Peyer's patch (tissue), 4 donors: ENCODE measurements at places on chromosomes 6 and 20. TPM values are rescaled to one million over a fixed set of nuclear protein-coding genes. Genes with fewer than 3 reads are reported as not detected.

The LZTS3 gene
- 38.4 TPM for total RNA-seq

The TNNC2 gene
- total RNA-seq = 3.5 TPM

The TOX2 gene
- 2.0 TPM for total RNA-seq

The MRPL18 gene
- 33.0 TPM for total RNA-seq

The DUSP15 gene
- total RNA-seq = 19.8 TPM

The RNF144B gene
- total RNA-seq = 2.4 TPM

- H3K4me3 ChIP-seq = no peak overlapping the region
- no peak for DNase-seq
- H3K36me3 ChIP-seq = no peaks in the 10 kb centered on the region
- no peak overlapping the region for H3K27ac ChIP-seq
- no peaks in the 10 kb centered on the region for H3K27me3 ChIP-seq
Measured at GRCh38 chr6:81547149-81547548, 205.3 kb downstream of the TENT5A start.

- DNase-seq = no peak
- no peaks in the 10 kb centered on the region for H3K36me3 ChIP-seq
- H3K4me1 ChIP-seq = no peaks in the 10 kb centered on the region
- H3K27me3 ChIP-seq = no peaks in the 10 kb centered on the region
- no peak overlapping the region for H3K4me3 ChIP-seq
- H3K27ac ChIP-seq = no peak overlapping the region
Measured at GRCh38 chr6:110270165-110270564, 88.0 kb downstream of the METTL24 start.

GRCh38 chr6:159654483-159655098, 38.5 kb downstream of the SOD2 start:
- no peaks in the 10 kb centered on the region for H3K36me3 ChIP-seq
- no peak for DNase-seq
- no peak overlapping the region for H3K27ac ChIP-seq
- no peak overlapping the region for H3K4me3 ChIP-seq
- no peaks in the 10 kb centered on the region for H3K27me3 ChIP-seq
- no peaks in the 10 kb centered on the region for H3K4me1 ChIP-seq

DNA sequence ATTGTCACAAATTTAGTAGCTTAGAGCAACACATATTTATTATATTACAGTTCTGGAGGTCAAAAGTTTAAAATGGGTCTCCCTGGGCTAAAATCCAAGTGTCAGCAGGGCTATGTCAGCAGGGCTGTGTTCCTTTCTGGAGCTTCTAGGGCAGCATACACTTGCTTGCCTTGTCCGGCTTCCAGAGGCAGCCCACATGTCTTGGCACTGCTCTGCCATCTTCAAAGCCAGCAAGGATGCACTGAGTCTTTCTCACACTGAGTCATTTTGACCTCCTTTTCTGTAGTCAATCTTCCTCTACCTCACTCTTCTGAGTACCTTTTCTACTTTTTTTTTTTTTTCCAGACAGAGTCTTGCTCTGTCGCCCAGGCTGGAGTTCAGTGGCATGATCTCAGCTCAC, 39.0 kb downstream of the ADGRF4 start:
- no peaks in the 10 kb centered on the region for H3K36me3 ChIP-seq
- no peaks in the 10 kb centered on the region for H3K27me3 ChIP-seq

DNA sequence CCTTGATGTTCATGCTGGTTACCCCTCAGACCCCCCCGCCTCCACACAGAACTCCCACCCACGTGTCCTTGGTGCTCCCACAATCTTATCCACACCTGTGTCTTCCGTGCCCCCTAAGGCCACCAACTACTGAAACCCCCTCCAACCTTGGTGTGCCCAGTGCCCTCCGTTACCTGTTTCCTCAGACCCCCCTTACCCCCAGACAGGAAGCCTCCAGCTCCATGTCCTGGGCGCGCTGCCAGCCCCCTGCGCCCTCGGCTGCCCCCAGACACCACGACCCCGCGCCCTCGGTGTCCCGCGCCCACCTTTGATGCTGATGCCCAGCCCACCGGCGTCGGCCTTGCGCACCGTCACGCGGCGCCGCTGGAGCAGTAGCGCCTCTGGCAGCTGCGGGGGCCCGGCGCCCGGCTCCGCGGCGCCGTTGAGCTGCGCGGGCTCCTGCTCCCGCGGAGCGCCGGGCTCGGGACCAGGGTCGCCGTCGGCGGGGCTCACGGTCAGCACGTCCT, 504 bp downstream of the SNTA1 start:
- no peaks in the 10 kb centered on the region for H3K27me3 ChIP-seq
- H3K36me3 ChIP-seq = no peaks in the 10 kb centered on the region
- peak overlapping the region; percentile 82 for H3K27ac ChIP-seq
- H3K4me3 ChIP-seq = peak overlapping the region; percentile 86

- H3K4me1 ChIP-seq = no peaks in the 10 kb centered on the region
- no peaks in the 10 kb centered on the region for H3K36me3 ChIP-seq
- no peak overlapping the region for H3K4me3 ChIP-seq
Measured at GRCh38 chr20:6707321-6707831, 60.1 kb upstream of the BMP2 start.

DNA sequence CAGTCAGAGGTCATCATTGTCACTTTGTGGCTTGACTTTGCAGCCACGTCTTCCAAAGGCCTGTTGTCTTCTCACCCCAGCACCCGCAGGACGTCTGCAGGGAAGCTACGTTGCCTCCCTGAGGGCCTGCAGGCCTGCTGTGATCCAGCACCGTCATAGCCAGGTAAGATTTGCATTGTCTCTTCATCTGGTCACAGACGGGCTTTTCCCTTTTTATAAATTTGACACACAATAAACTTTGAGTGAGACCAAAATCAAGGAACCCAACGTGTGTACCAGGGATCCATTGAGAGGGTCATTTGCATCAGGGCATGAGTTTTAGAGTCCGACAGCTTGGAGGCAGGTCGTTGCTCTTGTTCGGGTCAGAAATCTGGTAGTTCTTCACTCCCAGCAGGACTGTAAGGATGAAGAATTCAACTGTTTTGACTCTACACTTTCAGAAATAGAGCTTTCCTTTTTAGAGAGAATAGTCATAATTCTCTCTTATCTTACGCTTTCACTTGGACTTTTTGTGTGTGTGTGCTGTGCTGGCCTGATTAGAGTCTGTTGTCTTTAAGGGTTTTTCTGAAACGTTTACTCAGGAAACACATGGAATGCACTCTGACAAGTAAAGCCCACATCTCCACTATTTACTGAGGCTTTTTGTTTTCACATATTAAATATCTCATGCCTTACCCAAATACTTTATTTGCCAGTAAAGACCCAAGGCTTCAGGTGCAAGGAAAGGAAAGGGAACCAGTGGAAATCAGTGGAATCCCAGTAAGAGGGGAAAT, 177.2 kb upstream of the TAB2 start:
- H3K36me3 ChIP-seq = no peaks in the 10 kb centered on the region
- H3K4me3 ChIP-seq = no peak overlapping the region
- no peaks in the 10 kb centered on the region for H3K27me3 ChIP-seq
- peak; percentile 67 for DNase-seq
- no peaks in the 10 kb centered on the region for H3K4me1 ChIP-seq
- peak overlapping the region; percentile 60 for H3K27ac ChIP-seq

- no peak overlapping the region for H3K4me3 ChIP-seq
- DNase-seq = no peak
- H3K4me1 ChIP-seq = no peaks in the 10 kb centered on the region
- H3K27me3 ChIP-seq = no peaks in the 10 kb centered on the region
- no peaks in the 10 kb centered on the region for H3K36me3 ChIP-seq
- no peak overlapping the region for H3K27ac ChIP-seq
Measured at GRCh38 chr20:61699495-61700374, 365.9 kb downstream of the TAF4 start.

DNA sequence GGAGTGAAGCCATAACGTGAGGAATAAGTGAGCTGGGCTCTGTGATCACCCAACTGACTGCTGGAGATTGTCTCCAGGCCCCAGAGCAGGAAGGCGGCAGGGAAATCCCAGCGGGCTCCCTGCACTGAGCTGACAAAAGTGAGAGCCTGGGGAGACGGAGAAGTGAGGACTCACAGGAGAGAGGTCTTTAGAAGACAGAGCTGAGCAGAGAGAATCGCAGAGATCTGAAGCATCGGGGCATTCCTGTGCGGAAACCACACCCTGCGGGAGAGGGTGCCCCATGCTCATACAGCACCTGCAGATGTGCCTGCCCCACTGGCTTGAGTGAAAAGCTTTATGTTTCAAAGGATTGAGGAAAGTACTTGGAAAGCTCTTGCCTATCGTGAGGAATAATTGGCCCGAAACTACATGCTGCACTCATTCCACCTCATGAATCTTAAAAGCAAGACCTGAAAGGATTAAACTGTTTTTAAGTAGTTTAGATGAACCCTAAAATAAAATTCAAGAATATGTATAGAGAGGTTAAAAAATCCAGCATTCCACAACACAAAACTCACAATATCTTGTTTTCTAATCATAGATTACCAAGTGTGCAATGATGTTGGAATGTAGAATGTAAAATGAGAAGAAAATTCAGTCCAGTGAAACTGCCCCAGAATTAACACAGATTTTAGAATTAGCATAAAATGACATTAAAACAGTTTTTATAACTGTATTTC, 17.7 kb upstream of the THBS2 start:
- H3K4me3 ChIP-seq = no peak overlapping the region
- no peak for DNase-seq
- no peak overlapping the region for H3K27ac ChIP-seq
- no peaks in the 10 kb centered on the region for H3K36me3 ChIP-seq

- no peak for DNase-seq
- no peaks in the 10 kb centered on the region for H3K36me3 ChIP-seq
- no peak overlapping the region for H3K4me3 ChIP-seq
- H3K27me3 ChIP-seq = no peaks in the 10 kb centered on the region
Measured at GRCh38 chr6:109053336-109053735, 41.3 kb downstream of the SESN1 start.

- no peak for DNase-seq
- no peaks in the 10 kb centered on the region for H3K4me1 ChIP-seq
- H3K4me3 ChIP-seq = no peak overlapping the region
Measured at GRCh38 chr6:122184401-122184827, 215.0 kb upstream of the HSF2 start.

DNA sequence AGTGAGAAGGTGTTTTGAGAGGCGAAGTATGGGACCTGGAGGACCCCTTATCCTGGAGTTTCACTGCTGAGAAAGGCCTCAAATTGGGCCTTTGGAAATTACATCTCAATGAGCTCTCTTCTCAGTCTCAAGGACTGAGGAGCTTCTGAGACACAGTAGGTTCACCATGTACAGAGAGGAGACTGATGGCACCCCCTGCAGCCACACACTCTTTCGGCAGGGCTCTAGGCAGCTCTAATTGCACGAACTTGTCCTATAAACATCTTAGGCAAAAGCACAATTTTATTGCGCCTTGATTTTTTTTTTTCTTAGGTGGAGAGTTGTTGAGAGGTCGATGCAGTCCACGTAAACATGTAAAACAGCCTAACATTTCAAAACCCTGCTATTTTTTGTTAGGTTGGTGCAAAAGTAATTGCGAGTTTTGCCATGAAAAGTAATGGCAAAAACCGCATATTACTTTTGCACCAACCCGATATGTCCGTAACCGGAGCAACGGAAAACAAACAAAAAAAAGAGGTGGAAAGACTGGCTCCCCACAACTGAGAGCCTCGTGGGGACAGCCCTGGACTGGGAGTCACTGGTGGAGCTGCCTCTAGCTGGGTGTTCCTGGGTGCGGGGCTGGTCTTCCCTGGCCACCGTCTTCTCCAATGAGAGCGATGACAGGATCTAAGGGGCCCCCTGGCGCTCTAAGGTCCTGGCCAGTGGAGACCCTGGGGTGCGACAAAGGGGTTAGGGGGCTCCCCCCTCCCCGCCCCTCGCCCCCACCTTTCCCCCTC, 84.0 kb upstream of the EYA2 start:
- no peaks in the 10 kb centered on the region for H3K36me3 ChIP-seq
- H3K4me3 ChIP-seq = no peak overlapping the region

GRCh38 chr20:16260911-16261310, 312.3 kb downstream of the KIF16B start:
- no peak overlapping the region for H3K27ac ChIP-seq
- no peaks in the 10 kb centered on the region for H3K27me3 ChIP-seq
- no peaks in the 10 kb centered on the region for H3K36me3 ChIP-seq
- no peak for DNase-seq
- no peak overlapping the region for H3K4me3 ChIP-seq

DNA sequence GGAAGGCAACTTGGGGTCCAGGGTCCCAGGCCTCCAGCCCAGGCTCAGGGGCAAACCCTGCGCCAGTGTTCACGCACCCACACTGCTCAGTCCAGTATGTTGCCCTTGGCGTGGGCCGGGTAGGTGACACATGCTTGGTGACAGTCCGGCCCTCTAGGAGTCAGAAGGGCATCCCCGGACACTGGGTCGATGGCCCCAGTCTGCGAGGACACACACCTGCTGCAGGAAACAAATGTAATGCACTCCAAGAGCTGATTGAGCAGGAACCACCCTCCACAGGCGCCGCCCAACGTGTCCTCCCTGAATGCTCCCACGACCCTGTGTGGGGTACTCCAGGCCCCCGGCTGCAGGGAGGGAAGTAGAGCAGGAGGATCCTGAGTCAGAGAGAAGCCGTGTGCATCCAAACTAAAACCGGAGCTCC, 160.7 kb downstream of the DLL1 start:
- no peak for DNase-seq
- H3K4me3 ChIP-seq = no peak overlapping the region
- H3K36me3 ChIP-seq = no peaks in the 10 kb centered on the region
- H3K27me3 ChIP-seq = no peaks in the 10 kb centered on the region
- no peak overlapping the region for H3K27ac ChIP-seq
- peaks cover 5% of the 10 kb centered on the region for H3K4me1 ChIP-seq

DNA sequence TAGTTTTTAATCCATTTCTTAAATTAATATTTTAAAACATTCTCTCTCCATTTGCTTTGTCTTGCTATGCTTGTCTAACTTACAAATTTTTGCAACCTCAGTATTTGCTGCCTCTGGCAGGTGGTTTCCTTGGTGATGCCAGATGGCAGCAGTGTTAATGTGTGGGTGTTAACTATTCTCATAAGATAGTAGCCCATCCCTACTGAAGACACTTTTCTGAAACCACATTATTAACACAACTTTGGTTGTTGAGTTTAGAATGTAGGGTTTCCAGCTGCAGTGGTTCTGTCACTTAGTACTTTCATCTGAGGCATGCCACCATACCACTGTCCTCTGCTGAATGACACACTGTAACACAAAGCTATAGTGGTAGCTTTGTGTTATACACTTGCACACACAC, 75.1 kb downstream of the MYO6 start:
- H3K27ac ChIP-seq = no peak overlapping the region
- H3K4me3 ChIP-seq = no peak overlapping the region
- no peak for DNase-seq
- H3K27me3 ChIP-seq = no peaks in the 10 kb centered on the region

- H3K4me3 ChIP-seq = no peak overlapping the region
- H3K36me3 ChIP-seq = no peaks in the 10 kb centered on the region
- DNase-seq = no peak
- no peaks in the 10 kb centered on the region for H3K4me1 ChIP-seq
- H3K27me3 ChIP-seq = no peaks in the 10 kb centered on the region
Measured at GRCh38 chr20:56111961-56112730, 106.8 kb upstream of the CBLN4 start.

GRCh38 chr20:40892642-40893041, 136.0 kb upstream of the TOP1 start:
- no peak overlapping the region for H3K27ac ChIP-seq
- DNase-seq = no peak
- H3K4me1 ChIP-seq = no peaks in the 10 kb centered on the region
- no peaks in the 10 kb centered on the region for H3K27me3 ChIP-seq
- no peak overlapping the region for H3K4me3 ChIP-seq
- H3K36me3 ChIP-seq = no peaks in the 10 kb centered on the region
